ENCODE measurements at places on chromosomes 1 and 21. TPM values are rescaled to one million over a fixed set of nuclear protein-coding genes. Genes with fewer than 3 reads are reported as not detected.
A peak's percentile ranks its signal among the peaks of the same experiment; 100 is the strongest.

The ANKRD34A gene
- total RNA-seq, result 1.7 TPM

- no peaks in the 10 kb centered on the region for H3K36me3 ChIP-seq
- H3K4me3 ChIP-seq, result no peak overlapping the region
- no peaks in the 10 kb centered on the region for H3K27me3 ChIP-seq
- no peak overlapping the region for H3K27ac ChIP-seq
These were observed 62.9 kb upstream of the ATP1A1 start for GRCh38 chr1:116310180-116310579.

DNA sequence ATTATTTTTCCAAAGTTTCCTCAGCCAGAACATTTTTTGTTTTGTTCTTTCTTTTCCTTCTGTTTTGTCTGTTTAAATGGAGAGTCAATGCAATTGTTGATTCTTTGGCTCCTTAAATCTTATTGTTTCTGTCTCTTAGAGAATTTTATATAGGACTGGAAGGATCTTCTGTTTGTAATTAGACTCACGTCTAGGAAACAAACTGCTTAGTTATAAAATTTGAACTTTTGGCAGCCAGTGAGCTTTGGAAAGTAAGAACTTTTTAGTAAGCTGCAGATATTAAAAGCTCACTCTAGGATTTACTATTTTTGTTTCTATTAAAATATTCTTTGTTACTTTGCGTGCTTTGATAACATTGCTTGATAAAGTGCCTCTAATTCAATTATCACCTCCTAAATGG is 109.8 kb upstream of the HNRNPU start:
- H3K27me3 ChIP-seq, result no peaks in the 10 kb centered on the region
- peaks cover 11% of the 10 kb centered on the region for H3K4me1 ChIP-seq
- DNase-seq, result no peak
- H3K27ac ChIP-seq, result no peak overlapping the region

- no peak overlapping the region for H3K4me3 ChIP-seq
- H3K27me3 ChIP-seq, result no peaks in the 10 kb centered on the region
- no peaks in the 10 kb centered on the region for H3K36me3 ChIP-seq
- DNase-seq, result no peak
- H3K4me1 ChIP-seq, result no peaks in the 10 kb centered on the region
These were observed 54.9 kb downstream of the TBX15 start for GRCh38 chr1:118933051-118933781.

DNA sequence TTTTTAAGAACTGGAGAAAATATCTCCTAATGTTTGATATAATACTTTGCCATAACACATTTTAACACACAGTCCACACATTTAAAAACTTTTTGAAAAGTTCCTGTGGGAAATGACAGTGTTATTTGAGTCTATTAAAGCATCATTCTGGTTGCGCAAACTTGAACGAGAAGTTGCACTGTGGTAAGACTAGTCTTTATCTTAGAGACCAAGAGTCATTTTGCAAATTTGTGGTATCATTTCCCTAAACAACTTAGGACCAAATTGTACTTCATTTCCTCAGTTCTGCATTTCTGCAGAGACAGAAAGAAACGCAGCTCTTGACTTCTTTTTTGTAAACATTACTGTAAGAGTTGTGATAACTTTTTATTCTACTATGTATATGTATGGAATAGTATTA is at the start of gene RGS18:
Gene RGS18 (plus strand): TSS at position 282 of the 400 bp plus-strand sequence. CDS start 176 bp downstream, outside the sequence.
- H3K4me3 ChIP-seq, result no peak within 1 kb of the TSS
- H3K4me1 ChIP-seq, result no peaks in the 10 kb centered on the region
- H3K27me3 ChIP-seq, result no peaks in the 10 kb centered on the region
- no peak for DNase-seq
- no peaks in the 10 kb centered on the region for H3K36me3 ChIP-seq
- H3K27ac ChIP-seq, result no peak within 1 kb of the TSS

DNA sequence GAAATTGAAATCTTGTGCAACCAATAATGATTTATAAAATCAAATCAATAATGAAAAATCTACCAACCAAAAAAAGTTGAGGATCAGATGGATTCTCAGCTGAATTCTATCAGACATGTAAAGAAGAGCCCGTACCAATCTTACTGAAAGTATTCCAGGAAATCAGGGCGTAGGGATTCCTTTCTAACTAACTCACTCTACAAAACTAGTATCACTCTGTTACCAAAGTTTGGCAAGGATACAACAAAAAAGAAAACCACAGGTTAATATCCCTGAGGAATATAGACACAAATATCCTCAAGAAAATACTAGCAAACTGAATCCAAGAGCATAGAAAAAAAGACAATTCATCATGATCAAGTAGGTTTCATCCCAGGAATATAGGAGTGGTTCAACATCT is 52.8 kb upstream of the ADGRL4 start:
- H3K27me3 ChIP-seq, result no peaks in the 10 kb centered on the region
- no peaks in the 10 kb centered on the region for H3K4me1 ChIP-seq
- no peak for DNase-seq

- H3K27ac ChIP-seq, result no peak overlapping the region
- H3K36me3 ChIP-seq, result no peaks in the 10 kb centered on the region
- H3K4me1 ChIP-seq, result no peaks in the 10 kb centered on the region
- H3K4me3 ChIP-seq, result no peak overlapping the region
These were observed 580.2 kb downstream of the SMYD3 start for GRCh38 chr1:245926888-245927287.

DNA sequence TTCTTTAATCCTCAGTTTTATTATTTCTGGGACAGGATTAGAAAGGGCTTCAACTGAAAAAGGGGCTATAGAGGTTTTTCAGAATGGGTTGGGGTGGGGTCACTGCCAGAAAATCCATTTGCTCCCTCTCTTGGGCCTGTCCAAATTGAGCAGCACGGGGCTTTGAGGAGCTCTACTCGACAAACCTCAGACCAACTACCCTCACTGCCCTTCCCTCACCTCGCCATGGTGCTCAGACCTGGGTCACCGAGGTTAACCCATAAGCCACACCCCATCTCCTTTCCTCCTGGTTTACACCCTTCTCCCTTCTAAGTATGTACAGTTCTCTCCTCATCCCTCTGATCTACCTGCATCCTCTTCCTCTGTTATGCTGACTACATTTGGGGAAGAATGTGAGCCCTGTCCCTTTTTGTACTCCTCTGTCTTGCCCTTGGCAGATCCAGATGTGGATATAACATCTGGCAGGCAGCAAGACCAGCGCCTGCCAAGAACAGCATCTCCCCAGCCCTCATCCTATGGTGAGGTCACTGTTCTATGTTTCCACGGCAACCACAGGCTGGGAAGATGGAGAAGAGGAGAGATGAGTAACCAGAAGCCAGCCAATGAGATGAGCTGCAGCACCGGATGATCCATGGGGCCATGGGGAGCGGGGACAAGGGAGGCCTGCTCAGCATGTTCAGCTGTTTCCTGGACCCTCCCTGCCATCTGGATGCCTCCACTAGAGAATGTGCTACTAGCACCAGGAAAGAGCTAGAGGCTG is 3.7 kb upstream of the FABP3 start:
- H3K4me3 ChIP-seq, result no peak overlapping the region
- H3K36me3 ChIP-seq, result no peaks in the 10 kb centered on the region
- no peak for DNase-seq
- no peak overlapping the region for H3K27ac ChIP-seq
- no peaks in the 10 kb centered on the region for H3K27me3 ChIP-seq
- H3K4me1 ChIP-seq, result peaks cover 37% of the 10 kb centered on the region

- H3K36me3 ChIP-seq, result no peaks in the 10 kb centered on the region
- no peak for DNase-seq
- H3K4me3 ChIP-seq, result peak within 1 kb of the TSS; percentile 43
- H3K27me3 ChIP-seq, result no peaks in the 10 kb centered on the region
- no peaks in the 10 kb centered on the region for H3K4me1 ChIP-seq
These were observed at the start of gene GRIK1 for GRCh38 chr21:29939924-29940275. Gene GRIK1, minus strand, starts transcription at chr21:29939996.

DNA sequence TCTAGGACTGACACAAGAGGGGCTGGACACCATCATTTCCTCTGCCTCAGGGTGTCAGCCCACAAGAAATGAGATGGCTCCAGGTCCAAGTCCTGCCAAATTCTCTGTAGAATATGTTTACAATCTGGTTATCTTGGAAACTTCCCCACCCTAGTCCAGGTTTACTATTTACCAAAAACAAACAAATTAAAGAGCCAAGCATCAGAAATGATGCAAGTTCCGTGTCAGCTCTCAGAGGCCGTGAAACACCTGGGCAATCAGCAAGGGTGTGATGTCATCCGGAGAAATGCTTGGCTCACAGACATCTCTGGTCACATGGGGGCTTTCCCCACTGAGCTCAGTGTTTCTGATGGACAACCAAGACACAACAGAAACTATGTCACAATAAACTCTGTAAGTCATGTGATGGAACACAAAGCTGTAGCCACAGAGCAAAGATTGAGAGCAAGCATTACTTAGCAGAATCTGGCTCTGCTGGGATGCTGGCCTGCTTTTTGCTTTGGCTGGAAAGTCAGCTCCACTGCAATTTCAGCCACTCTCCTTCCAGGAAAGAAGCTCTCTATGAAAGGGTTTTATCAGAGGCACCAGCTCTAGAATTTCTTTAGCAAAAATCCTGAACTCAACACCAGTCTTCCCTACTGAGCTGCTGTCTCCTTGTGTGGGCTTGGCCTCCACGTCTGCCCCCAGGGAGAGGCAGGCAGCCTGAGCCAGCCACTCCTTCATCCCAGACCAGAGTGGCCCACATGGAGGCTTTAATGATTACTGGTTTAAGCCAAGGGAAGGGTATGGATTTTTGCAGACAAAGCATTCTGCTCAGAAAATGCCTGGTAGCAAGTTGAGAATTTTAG is 55.9 kb downstream of the NENF start:
- no peak for DNase-seq
- peak overlapping the region; percentile 67 for H3K27ac ChIP-seq
- H3K4me1 ChIP-seq, result peaks cover 10% of the 10 kb centered on the region
- H3K36me3 ChIP-seq, result no peaks in the 10 kb centered on the region
